ENCODE measurements at places on chromosomes 11 and 22. TPM values are rescaled to one million over a fixed set of nuclear protein-coding genes. Genes with fewer than 3 reads are reported as not detected.

The BTG4 gene
- total RNA-seq: not detected

The GRM5 gene
- total RNA-seq: not detected

The CSNK2A3 gene
- 2.0 TPM for total RNA-seq

The ZNF280A gene
- 0.81 TPM for total RNA-seq

The CHRNA10 gene
- total RNA-seq: 3.0 TPM

The CREB3L1 gene
- total RNA-seq: 0.37 TPM

The RTN4RL2 gene
- 24.0 TPM for total RNA-seq

The GNG3 gene
- total RNA-seq: not detected

The CD3G gene
- total RNA-seq: 0.20 TPM
